ENCODE measurements at places on chromosomes 7 and 10. TPM values are rescaled to one million over a fixed set of nuclear protein-coding genes. Genes with fewer than 3 reads are reported as not detected.

The ADAP1 gene
- 2.2 TPM for polyA plus RNA-seq

The ATP6V0A4 gene
- polyA plus RNA-seq = 0.10 TPM

The PON3 gene
- polyA plus RNA-seq = 1.6 TPM

The TEX36 gene
- not detected for polyA plus RNA-seq

The LIPN gene
- not detected for polyA plus RNA-seq

The SSMEM1 gene
- not detected for polyA plus RNA-seq

The CNNM1 gene
- 0.52 TPM for polyA plus RNA-seq

The HKDC1 gene
- not detected for polyA plus RNA-seq

The NEURL1 gene
- polyA plus RNA-seq = 0.71 TPM

The MSMB gene
- polyA plus RNA-seq = not detected

The SOSTDC1 gene
- polyA plus RNA-seq = 1.0 TPM

The BMPER gene
- 0.77 TPM for polyA plus RNA-seq

The EPHB4 gene
- polyA plus RNA-seq = 23.3 TPM

The DNAH11 gene
- 9.3 TPM for polyA plus RNA-seq

The MPP7 gene
- polyA plus RNA-seq = 5.0 TPM

The SRRT gene
- polyA plus RNA-seq = 125 TPM

The ANKIB1 gene
- 17.1 TPM for polyA plus RNA-seq

The CPA1 gene
- polyA plus RNA-seq = not detected

The ERCC6 gene
- polyA plus RNA-seq = 4.0 TPM

The CTAGE6 gene
- polyA plus RNA-seq = not detected

The CYP2C19 gene
- polyA plus RNA-seq = not detected

The MLXIPL gene
- 13.1 TPM for polyA plus RNA-seq

The ZNF503 gene
- 0.21 TPM for polyA plus RNA-seq

The MLLT10 gene
- 28.8 TPM for polyA plus RNA-seq

The ZNF746 gene
- 12.9 TPM for polyA plus RNA-seq

The ITIH5 gene
- 0.99 TPM for polyA plus RNA-seq

The STRIP2 gene
- polyA plus RNA-seq = 3.8 TPM

The ACSM6 gene
- polyA plus RNA-seq = 0.65 TPM

All from GM23338 (cell line).